ENCODE measurements at places on chromosomes 12 and 14.

DNA sequence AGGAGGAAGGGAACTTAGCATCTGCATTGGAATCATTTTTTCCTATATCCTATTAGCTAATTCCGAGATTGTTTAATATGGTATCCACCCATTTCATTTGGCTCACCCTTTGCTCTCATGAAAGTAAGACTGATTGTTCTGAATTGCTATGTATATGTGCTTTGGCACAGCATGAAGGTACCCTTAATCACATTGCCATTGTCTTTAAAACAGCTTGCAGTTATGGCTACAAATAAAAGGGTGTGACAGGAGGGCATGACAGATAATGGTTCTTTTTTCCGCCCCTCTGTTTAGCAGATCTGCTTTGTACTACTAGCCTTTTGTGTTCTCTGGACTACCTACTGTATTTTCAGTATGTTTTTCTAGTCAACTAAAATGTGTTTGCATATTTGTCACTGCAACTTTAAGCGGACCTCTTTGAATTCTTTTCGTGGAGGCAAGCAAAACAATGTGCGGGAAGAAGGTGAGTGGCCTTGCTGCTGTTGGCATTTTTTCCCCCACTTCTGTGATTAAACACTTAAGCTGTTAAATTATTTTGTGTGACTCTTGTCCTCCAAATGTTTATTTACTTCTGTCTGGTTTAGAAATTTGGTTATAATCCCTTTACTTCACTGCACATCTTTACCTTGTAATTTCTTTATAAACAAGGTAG, 35.8 kb downstream of the FBXO34 start:
- no peak for DNase-seq

DNA sequence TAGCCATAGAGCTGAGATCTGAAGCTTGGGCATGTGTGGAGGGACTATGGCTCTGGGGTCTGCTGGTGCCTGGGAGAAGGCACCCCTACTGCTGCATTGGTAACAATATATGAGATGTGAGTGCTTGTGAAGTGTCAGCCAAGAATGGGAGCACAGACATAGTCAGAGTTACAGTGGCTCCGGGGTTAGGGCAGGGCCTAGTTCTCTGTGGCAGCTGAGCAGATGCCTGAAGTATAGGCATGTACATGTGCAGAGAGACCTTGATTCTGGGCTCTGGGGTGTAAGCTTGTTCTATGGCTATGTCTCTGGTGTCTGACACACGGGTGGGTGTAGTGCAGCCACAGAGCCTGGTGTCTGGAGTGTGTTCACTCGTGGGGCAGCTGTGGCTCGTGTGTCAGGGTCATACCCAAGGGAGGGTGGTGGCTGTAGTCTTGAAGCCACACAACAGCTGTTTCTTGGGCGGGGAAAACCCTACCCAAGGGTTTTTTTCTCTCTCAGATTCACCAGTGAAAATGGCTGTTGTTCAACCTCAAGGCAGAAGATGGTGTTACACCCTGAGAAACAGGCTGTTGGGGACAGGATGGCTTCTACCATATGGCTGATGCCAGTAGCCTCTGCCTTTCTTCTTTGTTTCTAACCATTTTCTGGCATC, 11.9 kb upstream of the TCL1A start:
- DNase-seq: no peak

DNA sequence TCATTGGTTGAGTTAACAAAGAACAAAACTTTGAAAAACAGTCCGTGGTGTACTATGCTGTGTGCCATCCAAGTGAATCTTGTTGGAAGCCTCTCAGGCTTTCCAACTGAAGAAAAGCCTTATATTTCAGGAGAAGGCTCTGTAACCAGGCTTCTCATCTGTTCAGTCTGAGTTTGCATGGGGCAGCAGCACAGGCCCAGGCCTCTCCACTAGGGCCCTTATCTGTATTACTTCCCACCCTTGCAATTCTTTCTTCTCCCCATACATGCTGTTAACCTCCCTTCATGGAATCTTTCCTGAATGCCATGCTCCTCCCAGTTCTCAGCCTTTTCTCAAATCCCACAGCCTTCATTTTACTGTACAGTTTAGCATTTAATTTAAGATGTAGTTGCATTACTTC, 28.3 kb downstream of the FRMD6 start:
- DNase-seq: no peak

DNA sequence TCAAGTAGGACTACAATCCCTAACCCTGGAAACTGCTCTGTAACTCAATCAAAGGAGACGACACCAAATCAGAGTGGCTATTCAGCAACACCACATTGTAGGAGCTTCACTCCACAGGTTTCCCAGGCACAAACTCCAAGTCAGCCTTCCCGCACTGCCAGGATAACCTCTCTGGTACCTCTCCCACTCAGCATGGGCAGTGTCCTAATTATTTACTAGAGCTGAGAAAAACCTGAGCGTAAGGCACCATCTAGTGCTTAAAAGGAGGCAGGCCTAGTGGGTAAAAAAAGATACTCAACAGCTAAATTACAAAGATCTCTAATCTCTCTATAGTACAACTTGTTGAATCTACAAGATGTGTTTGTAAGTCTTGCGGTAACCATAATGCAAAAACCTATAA, 36.1 kb downstream of the PARP11 start:
- DNase-seq: no peak

- DNase-seq: no peak
Measured at GRCh38 chr12:101485021-101485420, 9.9 kb downstream of the SPIC start.

DNA sequence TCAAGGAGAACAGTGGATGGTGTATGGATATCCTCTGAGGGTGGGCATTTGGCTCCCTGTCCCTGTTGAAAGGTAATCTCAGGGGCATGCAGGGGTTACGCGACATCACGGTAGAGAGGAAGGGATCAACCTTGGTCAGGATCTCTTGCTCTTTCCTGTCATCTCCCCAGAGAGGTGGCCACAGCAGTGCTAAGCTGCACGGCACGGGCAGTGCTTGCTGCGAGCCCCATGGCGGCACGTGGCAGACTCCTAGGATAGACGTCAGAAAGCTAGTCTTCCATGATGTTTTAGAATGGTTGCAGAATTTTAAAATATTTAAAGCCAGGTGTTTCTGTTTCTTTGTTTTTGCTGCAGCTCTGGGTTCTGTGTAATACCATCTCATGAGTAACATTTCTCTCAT, 41.0 kb downstream of the DYNC1H1 start:
- no peak for DNase-seq

DNA sequence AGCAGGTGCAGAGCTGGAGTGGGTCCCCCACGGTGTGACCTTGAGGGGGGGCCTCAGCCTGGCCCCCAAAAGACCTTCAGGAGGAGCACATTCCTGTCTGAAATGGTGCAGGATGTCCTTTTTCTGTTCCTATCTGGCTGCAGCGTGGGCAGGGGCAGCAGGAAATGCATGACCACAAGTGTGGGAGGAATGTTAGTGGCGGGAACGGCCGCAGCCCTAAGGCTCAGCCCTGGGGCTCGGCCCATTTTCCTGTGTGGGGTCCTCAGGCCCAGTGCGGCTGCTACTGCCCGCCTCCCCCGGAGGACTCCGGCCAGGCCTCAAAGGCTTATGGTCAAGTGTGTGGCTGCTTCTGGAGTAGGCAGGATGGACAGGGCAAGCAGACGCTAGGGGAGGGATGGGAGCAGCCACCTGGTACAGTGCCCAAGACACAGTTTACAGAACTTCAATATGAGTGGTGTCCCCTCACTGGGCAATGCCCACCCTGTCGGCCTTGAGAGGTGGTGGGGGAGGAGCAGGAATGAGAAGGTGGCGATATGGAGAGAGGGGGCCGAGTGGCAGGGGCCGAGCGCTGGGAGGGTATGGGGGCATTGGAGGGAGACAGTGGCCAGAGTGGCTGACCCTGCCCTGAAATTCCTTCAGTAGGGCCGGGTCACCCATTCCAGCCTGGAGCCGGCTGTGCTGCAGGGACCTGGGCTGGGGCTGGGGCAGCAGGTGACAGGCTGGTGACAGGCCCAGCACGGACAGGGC, 137.4 kb downstream of the CALM1 start:
- DNase-seq: no peak

GRCh38 chr14:51868405-51868804, 8.0 kb downstream of the GNG2 start:
- DNase-seq: no peak

DNA sequence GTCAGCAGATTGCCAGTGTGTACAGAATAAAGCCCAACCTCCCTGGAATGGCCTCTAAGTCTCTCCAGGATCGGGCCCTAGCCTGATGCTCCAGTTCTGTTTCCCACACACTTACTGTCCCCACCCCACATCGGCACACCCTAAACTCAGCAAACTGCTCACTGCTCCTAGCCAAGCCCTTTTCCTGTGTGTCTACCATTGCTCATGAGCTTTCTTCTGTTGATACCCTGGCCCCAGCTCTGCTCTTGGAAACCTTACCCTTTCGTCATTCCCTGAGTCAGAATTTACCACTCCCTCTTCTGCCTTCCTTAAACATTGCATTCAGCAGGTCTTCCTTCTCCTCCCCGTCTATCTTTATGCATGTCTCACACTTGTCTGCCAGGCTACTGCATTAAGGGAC, 158.9 kb downstream of the TMX1 start:
- no peak for DNase-seq

- DNase-seq: peak; percentile 27
Measured at GRCh38 chr14:20679907-20680306, 4.5 kb upstream of the RNASE4 start.

DNA sequence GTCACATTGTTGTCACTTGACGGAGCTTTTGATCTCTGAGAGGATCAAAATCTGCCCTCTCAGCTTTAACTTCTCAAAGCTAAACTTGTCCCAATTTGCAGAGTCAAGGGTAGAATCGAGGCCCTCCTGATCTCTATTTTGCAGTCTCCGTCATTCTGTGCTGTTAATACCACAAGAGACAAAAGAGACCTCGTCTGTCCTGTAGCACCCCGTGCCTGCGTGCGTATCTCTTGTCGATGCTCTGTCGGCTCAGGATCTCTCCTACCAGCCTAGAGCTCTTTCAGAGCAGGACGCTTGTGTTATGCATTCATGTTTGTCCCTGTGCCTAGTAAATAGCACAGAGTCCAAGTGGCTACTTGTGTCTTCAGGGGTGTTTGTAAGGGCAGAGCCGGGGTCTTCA, 5.1 kb downstream of the EVL start:
- DNase-seq: no peak

GRCh38 chr12:48351022-48351708, 446 bp upstream of the ZNF641 start:
- peak; percentile 56 for DNase-seq

DNA sequence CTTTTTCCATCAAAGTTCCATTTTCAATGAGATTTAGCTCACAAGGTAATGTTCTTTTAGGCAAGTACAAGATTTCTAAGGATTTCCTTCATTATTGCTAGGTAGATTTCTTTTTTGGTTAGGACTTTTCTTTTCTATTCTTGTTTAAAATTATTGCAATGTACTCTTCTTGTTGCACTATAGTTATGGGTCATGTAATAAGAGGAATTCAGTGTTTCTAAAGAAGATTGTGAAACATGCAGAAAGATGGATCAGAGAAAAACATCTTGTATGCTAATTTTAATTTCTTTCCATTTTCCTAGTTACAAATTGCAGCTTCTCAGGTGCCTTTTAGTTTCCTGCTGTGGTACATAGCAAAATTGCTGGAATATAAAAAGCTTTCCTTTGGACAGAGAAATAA, 56.1 kb downstream of the BTG1 start:
- no peak for DNase-seq

GRCh38 chr14:26621807-26622560, 24.2 kb upstream of the NOVA1 start:
- DNase-seq: no peak

GRCh38 chr14:67358924-67359774, 455 bp downstream of the ATP6V1D start:
- no peak for DNase-seq

DNA sequence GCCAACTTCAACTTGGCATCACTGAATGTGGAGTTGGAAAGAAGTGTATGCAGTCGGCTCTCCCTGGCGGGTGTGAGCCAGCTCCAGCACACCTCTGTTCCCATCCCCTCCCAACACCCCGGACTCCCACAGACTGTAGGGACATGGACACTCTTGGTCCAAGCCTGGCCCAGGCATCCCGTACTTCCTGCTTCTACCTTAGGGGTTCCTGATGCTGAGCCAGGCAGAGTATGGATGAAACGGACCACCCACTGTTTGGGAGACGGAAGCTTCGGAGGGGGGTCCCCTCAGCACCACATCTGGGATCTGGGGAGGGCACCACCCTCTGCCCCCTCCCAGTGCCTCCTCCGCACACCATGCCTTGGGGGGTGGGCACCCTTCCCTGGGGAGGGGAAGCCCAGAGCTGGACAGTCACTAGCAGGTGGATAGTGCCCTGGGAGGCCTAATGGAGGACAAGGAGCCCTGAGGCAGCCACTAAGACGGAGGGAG, 62.0 kb downstream of the LGMN start:
- DNase-seq: no peak

DNA sequence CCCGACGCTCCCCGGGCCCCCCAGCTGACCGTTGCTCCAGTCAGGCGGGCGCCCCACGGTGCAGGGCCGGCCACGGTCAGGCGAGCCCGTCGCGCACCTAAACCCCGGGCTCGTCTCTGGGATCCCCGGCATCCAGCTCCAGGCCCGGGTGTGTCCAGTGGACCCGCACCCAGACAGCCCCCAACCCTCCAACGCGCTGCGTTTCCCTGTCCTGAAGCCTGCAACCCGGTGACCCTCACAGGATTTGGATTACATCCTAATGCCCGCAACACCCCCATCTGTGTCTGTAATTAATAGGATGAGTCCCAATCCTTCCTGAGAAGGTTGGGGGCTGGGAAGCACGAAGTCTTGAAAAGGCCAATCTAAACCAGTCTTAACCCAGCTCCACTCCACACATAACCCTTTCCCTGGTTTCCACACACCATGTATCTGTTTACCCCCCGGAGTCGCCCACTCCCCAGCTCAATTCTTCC, 10.4 kb downstream of the CPNE6 start:
- no peak for DNase-seq

- no peak for DNase-seq
Measured at GRCh38 chr12:57848208-57848607, 1.7 kb upstream of the CTDSP2 start.

GRCh38 chr12:77847680-77848431, 17.2 kb downstream of the NAV3 start:
- no peak for DNase-seq

- peak; percentile 83 for DNase-seq
Measured at GRCh38 chr12:32501835-32502333, 102.5 kb downstream of the FGD4 start.

DNA sequence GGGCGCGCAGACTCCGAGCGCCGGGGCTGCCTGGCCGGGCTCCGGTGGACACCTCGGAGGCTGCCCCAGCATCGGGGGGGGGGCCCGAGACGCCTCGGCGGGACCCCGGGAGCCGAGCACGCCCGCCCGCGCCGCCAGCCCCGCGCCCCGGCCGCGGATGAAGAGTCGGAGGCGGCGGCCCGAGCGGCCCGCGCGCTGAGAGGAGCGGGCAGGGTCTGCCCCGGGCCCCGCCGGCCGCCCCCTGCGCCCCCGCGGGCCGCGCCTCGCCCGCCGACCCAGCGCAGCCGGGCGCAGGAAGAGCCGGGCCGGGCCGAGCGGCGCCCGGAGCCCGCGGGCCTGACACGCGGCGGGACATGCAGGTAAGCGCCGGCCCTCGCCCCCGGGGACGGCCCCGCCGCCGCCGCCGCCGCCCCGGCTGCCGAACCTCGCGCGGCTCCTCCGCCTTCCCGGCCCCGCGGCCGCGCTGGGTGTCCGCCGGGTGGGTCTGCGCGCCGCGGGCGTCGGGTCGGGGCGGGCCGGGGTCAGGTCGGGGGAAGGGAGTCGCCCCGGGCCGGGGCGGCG, 63.7 kb downstream of the FBXL14 start:
- no peak for DNase-seq

Measured in NCI-H1105 treated with DMSO at 0.1 percent for 48 hours (cell line).